ENCODE measurements at places on chromosomes 7 and 10. TPM values are rescaled to one million over a fixed set of nuclear protein-coding genes. Genes with fewer than 3 reads are reported as not detected.

The FAM149B1 gene
- total RNA-seq: 44.9 TPM

The TBX20 gene
- total RNA-seq: not detected

The ASIC3 gene
- total RNA-seq: 0.17 TPM

The FLNC gene
- total RNA-seq: 191 TPM

The PLEKHS1 gene
- total RNA-seq: not detected

The PPP1R17 gene
- total RNA-seq: not detected

The SPDYE16 gene
- 0.17 TPM for total RNA-seq

The TMEM72 gene
- not detected for total RNA-seq

The PILRA gene
- total RNA-seq: 0.33 TPM

The TMEM26 gene
- total RNA-seq: 1.5 TPM

The LDB3 gene
- total RNA-seq: under 0.01 TPM

The GJD4 gene
- 0.17 TPM for total RNA-seq

The POU6F2 gene
- under 0.01 TPM for total RNA-seq

The IKZF1 gene
- total RNA-seq: not detected

The GOLGA7B gene
- not detected for total RNA-seq

The TSPAN12 gene
- 1.5 TPM for total RNA-seq

Data from fibroblast of lung (primary cell).